ENCODE measurements at places on chromosomes 5 and 9. TPM values are rescaled to one million over a fixed set of nuclear protein-coding genes. Genes with fewer than 3 reads are reported as not detected.

DNA sequence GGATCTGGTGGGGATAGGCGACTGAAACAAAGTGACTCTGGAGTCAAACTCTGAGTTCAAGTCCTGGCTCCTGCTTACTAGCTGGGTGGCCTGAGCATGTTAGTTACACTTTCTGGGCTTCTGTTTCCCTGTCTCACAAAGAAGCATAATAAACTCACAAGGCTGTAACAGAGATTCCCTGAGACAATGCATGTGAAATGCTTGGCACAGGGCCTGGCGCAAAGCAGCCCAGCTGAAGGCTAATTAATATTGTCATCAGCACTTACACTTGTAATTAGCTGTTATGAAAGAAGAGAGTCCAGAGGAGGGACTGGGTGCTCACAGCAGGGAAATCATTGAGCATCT, 64.1 kb upstream of the SPOCK1 start:
- no peaks in the 10 kb centered on the region for H3K36me3 ChIP-seq
- H3K27ac ChIP-seq, result peak overlapping the region; percentile 83
- H3K4me3 ChIP-seq, result no peak overlapping the region
- H3K27me3 ChIP-seq, result no peaks in the 10 kb centered on the region

GRCh38 chr5:56006600-56006999, 11.8 kb upstream of the IL6ST start:
- no peaks in the 10 kb centered on the region for H3K27me3 ChIP-seq
- H3K27ac ChIP-seq, result no peak overlapping the region
- no peak overlapping the region for H3K4me3 ChIP-seq
- DNase-seq, result no peak
- peaks cover 3% of the 10 kb centered on the region for H3K4me1 ChIP-seq

Gene SLC2A6
- 39.6 TPM for polyA plus RNA-seq

Gene MYOT
- not detected for polyA plus RNA-seq

Measured in endothelial cell of umbilical vein (primary cell).